ENCODE measurements at places on chromosomes 7 and 10.

GRCh38 chr7:148290538-148290937, 300.0 kb upstream of the C7orf33 start:
- no peak for DNase-seq

- DNase-seq: no peak
These were observed 1.4 kb upstream of the TWIST1 start for GRCh38 chr7:19118636-19119371.

DNA sequence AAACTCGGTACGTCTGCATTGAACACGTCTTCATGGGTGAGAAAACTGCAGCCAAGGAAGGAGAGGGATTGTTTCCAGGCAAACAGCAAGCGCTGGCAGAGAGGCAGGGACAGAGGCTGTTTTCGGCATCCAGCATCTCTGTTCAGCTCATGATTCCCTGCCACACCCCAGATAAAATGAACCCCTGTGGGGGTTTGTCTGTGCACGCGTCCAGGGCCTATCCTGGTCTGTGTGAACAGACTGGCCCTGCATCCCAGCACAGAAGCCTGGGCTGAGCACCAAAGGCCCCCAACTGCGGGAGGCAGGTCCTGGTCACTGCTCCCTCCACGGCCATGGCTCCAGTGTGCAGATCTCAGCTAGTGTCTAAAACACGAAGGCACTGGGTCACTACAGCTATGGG, 83.3 kb upstream of the FAM20C start:
- DNase-seq: no peak

DNA sequence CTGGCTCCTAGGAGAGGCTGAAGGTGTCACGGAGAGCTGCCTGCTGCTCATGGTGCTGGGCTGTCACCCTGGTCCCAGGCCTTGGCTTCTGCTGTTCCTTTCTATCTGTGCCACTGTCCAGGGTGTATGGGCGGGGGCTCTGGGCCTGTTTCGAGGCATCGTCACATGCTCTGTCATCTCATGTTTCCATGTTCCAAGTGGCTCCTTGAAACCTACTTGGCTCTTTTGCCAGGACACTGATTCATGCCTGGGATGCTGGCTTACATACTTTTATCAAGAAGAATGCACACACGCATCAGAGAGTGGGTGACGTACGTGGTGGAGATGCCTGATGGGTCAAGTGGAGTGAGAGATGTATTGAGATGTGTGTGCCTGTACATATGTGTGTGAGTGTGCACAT, 50.9 kb downstream of the ADCY1 start:
- no peak for DNase-seq

- DNase-seq: no peak
These were observed 637.9 kb downstream of the ACTR3B start for GRCh38 chr7:153397459-153397858.

GRCh38 chr10:59741583-59741982, 11.7 kb downstream of the MRLN start:
- DNase-seq: no peak

- no peak for DNase-seq
These were observed 69.6 kb downstream of the CYP26A1 start for GRCh38 chr10:93143281-93143680.
